ENCODE measurements at places on chromosomes 7 and 10.

GRCh38 chr10:118234683-118235082 lies 107.4 kb downstream of the FAM204A start:
- no peak for DNase-seq

GRCh38 chr7:26553582-26553981 lies 261.9 kb downstream of the SNX10 start:
- no peak for DNase-seq

DNA sequence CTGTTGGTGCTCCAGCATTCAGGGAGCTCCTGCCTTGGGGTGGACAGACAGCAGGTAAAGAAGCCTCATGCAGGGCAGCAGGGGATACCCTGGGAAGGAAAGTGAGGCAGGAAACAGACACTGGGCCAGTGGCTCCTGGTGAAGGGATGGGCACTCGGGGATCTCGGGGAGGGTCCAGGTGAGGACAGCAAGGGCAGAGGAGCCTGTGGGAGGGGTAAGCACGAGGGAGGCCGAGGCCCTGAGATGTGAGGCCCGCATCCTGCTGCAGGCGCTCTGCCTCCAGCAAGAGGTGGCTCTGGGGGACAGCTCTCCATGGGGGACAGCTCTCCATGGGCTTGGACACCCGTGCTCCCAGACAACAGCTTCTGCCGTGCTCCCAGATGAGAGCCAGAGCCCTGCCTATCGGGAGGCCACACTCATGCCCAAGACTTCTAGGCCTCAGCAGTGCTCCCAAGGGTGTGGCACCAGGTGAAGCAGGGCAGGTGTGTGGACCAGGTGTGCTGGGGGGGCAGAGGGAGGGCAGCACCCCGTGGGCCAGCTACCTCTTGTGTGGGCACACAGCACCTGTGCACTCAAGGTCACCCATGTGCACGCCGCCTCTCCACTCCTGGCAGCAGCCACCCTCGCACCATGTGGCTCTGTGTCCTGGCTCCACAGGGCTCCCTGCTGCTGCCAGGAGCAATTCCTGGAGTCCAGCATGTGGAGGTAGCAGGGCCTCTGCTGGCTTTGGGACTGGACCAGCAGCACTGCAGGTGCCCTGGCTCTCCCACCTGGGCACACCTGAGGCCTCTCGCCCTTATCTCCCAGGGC lies 93.6 kb upstream of the INSIG1 start:
- DNase-seq: no peak

DNA sequence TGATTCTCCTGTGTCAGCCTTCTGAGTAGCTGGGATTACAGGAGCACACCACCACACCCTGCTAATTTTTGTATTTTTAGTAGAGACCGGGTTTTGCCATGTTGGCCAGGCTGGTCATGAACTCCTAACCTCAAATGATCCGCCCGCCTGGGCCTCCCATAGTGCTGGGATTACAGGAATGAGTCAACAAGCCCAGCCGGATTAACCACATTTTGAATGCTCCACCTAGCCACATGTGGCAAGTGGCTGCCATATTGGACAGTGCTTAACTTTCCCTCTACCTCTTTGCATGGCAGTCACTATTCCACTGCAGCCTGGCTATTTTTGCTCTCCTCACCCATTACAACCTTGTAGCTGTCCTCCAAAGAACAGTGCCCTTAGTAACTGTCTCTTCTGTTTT lies 160.1 kb downstream of the GATA3 start:
- no peak for DNase-seq

DNA sequence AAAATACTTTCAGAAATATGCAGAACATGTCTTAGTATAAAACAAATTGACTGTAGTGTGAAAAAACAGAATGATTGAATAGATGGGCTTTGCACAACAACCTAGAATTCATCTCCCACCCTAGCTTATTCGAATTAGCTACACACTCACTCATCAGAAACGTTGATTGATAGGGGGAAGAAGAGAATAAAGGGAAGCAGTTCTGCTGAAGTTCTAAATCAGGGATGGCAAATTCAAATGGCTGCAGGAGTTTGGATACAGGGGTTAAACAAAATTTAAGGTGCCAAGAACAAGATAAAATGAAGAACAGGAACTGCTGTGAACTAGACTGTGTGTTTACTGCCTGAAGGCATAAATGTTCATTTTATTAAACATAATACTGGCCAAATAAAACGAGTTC lies 9.0 kb downstream of the CD36 start:
- DNase-seq: no peak

GRCh38 chr10:11208908-11209829 lies 191.5 kb downstream of the CELF2 start:
- DNase-seq: no peak

DNA sequence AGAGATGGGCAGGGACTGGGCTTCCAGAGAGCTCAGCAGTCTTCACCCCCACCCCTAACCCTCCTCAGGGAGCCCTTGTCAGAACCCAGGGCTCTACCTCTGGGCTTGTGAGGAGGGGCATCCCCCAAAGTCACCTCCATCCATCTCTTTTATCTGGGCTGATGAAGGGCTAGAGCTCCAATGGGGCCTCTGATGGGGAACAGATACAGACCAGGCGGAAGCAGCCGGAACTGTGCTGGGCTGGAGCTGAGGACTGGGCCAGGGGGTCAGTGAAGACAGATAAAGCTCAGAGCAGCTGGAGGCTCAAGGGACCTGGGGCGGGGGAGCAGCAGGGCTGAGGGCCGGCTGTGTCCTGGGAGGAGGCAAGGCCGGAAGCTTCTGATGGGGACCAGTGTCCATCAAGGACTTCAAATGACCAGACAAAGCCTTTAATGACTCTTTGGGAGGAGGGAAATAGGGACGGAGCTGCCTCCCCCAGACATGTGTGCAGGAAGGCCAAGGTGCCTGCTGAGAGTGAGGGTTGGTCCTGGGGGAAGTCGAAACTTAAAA lies 10.2 kb downstream of the KAZALD1 start:
- no peak for DNase-seq

- DNase-seq: no peak
These were observed 6.4 kb downstream of the ANTXRL start for GRCh38 chr10:46293228-46293627.

DNA sequence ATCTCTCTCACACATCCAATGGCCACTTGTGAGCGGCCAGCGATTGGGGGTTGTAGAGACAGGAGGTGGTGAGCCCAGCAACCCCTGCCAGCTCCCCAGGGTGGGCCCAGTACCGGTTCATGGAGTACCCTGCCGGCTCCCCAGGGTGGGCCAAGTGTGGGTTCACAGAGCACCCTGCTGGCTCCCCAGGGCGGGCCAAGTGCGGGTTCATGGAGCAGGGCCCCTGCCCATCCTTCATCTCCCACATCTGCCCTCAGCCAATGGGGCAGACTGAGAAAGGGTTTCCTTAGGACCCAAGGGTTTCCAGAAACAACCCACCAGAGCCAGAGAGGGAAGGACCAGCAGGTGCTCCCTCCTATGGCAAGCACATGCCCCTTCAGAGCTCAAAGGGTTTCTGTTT lies 21.4 kb upstream of the SLIT1 start:
- no peak for DNase-seq

DNA sequence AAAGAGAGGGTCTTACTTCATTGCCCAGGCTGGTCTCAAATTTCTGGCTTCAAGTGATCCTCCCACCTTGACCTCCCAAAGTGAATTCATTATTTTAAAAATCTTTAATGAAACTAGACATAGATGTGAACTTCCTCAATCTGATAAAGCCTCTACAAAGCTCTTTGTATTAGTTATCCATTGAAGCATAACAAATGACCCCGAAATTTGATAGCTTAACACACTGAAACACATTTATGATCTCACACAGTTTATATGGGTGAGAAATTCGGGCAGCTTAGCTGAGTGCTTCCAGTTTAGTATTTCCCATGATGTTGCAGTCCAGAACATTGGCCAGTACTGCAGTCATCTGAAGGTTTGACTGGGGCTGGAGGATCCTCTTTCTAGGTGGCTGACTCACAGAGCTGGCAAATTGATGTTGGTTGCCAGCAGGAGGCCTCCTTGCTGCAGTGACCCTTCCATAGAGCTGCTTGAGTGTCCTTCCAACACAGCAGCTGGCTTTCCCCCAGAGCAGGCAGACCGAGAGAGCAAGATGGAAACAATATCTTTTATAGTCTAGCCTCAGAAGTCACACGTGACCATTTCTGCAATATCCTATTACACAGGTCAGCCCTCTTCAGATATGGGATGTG lies 16.6 kb upstream of the WNT8B start:
- no peak for DNase-seq

GRCh38 chr10:4066581-4067390 lies 281.8 kb upstream of the KLF6 start:
- no peak for DNase-seq

- peak; percentile 47 for DNase-seq
These were observed 162.2 kb downstream of the SH3PXD2A start for GRCh38 chr10:103692952-103693811.

DNA sequence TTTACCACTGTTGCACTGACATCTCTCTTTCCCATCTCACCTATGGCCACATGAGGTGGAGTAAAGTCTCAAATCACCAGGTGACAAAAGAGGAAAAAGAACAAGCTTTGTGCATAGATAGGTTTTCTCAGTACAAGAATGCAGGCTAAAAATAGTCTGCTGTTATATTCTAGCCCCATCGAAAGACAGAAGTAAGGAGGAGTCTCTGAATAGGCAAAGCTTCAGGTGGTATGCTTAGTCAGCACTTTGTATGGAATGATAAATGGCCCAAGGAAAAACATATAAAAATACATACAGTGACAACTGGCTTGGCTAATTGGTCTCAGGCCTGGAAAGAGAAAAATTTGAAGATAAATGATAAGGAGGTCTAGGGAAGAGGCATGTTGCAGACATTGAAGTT lies 39.6 kb upstream of the KCND2 start:
- no peak for DNase-seq

DNA sequence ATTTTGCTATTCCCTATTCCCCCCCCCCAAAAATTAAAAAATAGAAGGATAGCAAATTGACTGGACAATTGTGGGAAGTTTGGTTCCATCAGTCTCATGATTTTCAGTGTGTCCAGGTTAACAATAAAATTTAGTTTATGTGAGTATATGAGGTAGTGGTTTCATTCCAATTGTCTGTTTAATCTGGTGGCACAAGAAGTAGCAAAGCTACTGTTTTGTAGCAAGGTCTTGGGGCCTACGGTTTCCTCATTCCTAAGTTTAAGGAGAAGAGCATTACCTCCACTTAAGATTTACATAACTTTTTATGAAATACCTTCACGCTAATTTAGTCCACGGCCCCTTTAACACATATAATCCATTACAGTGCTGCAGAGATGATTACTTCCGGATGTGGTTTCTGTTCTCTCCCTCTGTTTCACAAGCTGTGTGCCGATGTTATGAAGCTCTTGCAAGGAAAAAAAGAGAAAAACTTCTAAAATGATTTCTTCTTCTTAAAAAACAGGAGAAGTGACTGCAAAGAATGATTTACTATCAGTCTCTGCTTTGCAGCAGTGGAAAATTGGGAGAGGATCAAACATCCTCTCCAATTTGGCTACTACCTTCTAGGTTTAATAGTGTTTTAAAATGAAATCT lies 32.7 kb upstream of the NPVF start:
- DNase-seq: no peak

DNA sequence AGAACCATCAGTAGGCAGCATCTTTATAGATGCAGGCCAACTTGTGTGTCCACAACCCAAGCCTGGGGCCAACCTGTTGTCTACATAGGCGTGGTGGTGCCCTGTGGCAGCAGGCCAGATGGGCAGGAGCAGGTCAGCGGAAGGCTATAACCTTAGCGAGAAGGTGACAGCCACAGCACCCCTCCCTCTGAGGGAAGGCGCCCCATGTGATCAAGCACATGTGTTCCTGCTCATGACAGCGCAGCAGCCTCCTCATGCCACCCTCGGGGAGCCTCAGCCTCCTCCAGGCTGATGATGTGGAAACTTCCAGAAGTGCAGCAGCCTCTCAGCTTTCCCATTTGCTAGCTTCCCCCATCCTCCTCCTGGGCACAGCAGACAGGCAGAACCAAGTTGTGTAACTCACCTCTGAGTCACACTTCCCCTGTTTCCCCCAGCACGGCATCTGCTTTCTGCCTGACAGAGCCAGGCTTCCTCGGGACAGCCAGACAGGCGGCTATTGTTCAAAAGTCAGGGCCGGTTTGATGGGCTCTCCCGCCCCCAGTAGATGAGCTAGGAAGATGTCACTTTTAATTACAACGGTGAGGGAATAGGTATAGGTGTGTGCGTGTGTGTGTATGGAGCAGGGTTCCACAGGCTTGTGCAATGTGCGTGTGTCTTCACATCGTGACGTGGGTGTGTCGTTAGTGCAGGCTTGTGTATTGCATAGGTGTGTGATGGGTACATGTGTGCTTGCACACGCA lies 312.0 kb upstream of the ZMIZ1 start:
- DNase-seq: peak; percentile 36

- no peak for DNase-seq
These were observed 758 bp downstream of the TMEM168 start for GRCh38 chr7:112789453-112789816.

GRCh38 chr7:129368389-129368986 lies 65.7 kb upstream of the STRIP2 start:
- DNase-seq: peak; percentile 17

DNA sequence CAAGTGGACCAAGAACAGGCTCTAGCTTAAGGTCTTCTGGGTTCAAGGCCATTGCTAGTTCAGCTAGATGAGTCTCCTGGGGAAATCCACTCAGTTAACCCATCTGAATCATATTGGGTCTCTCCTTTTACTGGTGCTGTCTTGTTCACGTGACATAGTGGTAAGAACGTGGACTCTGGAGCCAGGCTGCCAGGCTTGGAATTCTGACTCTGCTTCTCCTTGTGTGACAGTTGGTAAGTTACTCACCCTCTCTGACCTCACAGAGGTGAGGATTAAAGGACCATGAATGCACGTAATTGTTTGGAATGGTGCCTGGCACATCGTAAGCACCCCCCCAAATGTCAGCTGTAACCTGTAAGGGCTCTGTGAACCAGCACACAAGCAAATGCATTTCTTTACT lies 9.7 kb upstream of the CALU start:
- DNase-seq: no peak

DNA sequence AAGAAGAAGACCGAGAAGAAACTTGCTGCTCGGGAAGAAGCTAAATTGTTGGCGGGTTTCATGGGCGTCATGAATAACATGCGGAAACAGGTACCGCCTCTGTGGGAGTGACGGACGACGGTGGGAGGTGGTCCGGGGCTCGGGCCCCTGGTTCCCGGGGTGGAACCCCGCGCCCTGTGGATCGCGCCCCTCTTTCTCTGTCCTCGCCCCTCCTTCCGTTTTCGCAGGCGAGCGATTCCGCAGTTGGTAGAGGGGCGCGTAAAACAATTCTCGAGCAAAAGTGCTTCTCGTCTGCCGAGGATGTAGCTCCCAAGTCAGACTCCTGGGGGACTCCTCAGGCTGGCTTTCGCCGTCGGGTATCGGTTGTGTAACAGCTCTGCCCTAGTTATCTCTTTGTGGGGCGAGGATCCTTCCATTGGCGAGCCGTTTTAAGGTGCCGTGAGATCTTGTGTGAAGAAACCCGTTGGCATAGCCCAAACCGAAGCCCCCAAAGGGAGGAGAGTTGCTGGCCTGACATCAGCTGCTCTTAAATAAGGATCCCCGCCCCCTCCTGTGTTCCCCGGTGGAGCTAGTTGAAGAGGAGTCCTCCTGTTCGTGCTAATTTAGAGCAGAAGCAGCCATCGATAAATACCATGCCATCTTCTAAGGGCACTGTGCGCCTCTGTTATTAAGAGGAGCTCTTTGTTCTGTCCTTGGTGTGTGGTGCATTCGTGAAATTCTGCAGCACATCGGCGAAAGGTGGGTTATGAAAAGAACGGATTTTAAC lies 655 bp downstream of the KLHL7 start:
- peak; percentile 39 for DNase-seq
